GM19239 (cell line): ENCODE measurements at places on chromosomes 4 and X.

DNA sequence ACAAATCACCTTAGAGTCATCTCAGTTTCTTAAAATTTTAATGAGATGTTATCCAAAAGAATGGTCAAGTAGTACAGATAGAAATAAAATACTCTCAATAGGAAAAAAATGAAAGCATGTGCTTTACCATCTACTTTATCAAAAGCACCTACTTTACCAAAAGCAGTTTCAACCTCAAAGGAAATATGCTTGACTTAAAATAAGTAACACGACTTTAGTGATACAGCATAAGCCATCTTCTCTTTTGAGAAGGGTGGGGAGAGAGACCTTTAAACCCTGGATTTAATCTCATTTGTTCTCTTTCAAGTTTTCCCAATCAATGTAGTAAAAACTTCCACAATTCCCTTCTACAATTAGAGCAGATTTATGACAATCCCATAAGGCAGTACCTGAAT, 26.5 kb downstream of the OTUD4 start:
- no peak for DNase-seq

- DNase-seq: no peak
Observed at GRCh38 chr4:85476381-85476780, 1.4 kb downstream of the ARHGAP24 start.

DNA sequence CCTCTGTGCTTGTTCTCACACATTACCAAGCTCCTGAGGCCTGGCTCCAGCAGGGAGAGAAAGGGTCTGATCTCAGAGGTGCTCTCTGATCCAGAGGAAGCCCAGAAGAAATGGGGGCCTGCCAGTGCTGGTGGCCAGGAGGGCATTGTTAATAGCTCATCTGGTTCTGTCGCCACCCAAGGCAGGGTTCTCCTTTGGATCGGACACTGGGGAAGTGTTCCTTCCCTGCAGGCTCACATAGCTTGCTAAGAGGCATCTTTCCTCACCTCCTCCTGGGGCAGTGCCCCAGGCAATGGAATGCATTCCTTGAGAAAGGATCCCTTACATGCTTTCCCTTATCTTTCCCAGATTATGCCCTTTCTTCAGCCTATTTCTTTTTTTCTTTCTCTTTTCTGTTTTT, 53.8 kb downstream of the RBM47 start:
- no peak for DNase-seq

GRCh38 chr4:127174616-127175015, 458.1 kb upstream of the INTU start:
- no peak for DNase-seq

DNA sequence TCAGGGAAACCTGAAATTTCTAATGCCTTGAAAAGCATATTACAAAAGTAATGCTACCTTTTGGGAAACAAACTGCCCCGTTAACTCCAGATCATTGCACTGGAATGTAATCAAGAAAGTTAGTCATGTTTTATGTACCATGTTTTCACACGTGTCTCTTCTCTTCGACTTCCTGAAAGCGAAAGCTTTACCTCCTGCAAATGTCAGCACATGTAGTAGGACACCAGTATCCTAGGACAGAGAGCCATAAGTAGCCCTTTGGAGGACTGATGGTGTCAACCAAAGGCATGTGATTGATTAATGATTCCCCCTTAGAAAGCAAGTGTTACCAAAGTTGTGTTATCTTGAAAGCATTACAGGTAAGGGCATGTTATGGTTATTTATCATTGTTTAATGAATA, 8.8 kb upstream of the MND1 start:
- DNase-seq: no peak

- no peak for DNase-seq
Observed at GRCh38 chrX:66654411-66654810, 15.5 kb upstream of the EDA2R start.

GRCh38 chr4:94363136-94363655, 20.6 kb upstream of the HPGDS start:
- DNase-seq: no peak

- no peak for DNase-seq
Observed at GRCh38 chr4:76078033-76078613, 3.6 kb downstream of the ART3 start.

DNA sequence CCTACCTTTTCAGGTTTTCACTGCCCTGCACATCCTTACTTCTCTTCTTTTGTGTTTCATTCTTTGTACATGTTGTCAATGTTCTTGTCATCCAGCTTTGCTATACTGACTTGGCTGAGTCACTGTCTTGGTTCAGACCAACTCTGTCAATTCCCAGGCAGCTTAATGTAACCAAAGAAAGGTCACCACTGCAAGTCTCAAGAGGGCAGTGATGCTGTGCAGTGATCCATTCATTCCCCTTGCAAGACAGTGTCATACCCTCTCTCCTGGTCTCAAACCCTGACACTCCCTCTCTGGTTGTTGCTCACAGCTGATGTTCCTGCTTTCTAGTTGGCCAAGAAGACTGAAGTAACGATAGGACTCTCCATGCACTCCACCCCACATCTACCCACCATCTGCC, 17.5 kb downstream of the RAB39B start:
- DNase-seq: no peak

DNA sequence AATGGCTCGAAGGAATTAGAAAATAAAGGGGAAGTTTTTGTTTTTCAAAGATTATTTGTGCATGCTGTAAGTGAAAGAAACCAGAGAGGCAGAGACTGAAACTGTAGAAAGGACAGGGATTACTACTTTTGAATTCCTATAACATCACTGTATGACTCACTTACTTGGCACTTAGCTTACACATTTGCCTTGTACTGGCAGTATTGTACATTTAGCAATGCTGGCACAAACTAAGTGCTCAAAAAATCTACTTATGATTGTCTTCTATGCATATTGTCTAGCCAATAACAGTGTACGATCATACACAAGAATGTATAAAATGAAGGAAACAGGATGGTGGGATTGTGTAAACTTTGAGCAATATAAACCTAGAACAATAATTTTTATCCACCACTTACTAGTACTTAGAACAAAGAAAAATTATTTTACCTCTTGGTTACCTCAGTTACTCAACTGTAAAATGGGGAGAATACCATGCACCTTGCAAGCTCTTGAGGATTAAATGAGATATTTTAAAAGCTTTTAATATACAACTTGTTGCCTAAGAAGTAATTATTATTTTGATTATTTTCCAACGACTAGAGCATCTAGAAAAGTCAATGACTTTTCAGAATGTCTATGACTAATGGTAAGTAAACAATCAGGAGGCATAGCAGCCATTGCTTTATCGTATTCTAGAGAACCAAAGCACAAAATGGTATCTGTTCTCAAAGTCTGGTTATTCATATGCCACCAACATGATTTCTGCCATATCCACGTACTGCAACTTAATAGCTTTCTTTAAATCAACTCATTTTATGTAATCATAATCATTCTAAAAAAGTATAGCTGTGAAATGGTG, 4.7 kb downstream of the FAM120C start:
- no peak for DNase-seq

DNA sequence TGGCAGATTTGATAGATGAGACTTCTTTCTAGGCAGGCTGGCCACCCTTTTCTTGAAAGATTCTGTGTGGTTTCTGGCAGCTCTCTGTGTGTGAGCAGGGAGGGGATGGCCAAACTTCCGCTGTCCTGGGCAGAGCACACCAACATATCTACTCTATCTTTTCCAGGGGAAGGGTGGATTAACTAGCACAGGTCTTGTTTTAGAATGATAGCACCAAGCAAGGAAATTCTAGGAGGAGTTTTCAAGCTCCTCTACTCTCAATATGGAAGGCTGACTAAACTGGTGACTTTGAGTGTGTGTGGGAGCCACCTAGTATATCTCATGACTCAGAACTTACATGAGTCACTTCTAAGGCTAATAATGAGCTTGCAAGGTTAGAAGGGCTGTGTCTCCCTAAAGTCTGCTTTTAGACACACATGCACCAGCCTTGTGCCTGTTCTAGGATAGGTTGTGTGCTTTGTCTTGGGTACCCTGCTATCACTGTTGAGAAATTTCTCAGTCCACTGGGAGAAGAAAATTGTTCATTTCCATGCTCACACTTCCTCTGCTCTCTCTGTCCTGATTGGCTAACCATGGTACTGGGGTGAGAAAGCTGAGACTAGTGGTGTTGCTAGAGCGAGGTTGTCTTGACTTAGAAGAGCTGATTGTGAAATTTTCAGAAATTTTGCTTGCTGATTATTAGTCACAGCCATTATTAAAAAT, 72.9 kb downstream of the YIPF6 start:
- DNase-seq: no peak

DNA sequence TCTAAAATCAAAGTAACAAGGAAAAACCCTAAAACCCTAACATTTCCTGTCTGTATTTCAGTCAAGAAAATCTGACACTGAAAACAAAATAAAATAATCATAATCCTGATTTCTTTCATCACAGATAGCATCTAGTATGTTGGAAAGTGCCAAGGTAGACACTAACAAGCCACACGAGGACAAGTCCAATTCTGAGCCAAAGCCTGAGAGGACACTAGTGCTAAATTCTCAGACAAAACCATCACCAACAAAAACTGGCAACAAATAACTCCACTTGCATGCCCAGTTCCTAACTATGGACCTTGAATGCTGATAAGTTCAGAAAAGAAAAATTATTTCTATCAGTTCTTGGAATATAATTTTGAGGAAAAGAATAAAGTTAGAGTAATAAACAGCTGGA, 113.7 kb downstream of the MANBA start:
- no peak for DNase-seq

DNA sequence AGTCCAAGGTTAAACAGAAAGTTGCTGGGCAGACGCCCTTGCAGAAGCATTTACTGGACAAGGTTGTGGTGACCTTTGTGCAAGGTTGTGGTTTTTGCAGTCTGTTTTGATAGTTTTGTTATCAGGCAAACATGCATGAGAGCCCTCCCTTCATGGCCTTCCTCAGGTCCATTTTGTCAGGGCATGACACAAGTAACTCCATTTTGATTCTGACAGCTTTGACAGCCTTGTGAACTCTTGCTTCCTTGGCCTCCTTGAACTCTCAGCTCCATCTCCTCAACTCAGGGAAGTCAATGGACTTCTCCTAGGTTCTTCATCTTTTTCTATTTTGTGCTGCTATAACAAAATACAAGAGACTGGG, 97.7 kb downstream of the CEP44 start:
- DNase-seq: no peak

GRCh38 chrX:136496186-136496763, 1.1 kb upstream of the HTATSF1 start:
- no peak for DNase-seq

DNA sequence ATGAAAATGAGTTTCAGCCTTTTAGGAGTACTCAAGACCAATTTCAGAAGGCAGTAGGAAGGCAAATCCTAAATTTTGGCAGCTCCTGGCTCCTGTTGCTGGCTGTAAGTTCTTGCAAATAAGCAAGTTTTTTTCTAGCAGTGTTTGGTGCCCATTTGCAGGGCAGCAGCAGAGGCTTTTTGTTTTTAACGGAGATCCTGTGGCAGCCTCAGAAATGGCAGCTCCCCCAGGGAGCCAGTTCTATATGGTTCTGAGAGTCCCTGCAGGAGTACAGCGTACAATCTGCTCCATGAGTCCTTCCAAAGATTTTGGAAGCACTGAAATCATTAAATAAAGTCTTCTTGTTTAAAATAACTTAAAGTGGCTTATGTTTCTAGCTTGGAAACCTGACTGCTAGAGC, 171.9 kb downstream of the NDST4 start:
- no peak for DNase-seq
